ENCODE measurements at places on chromosomes 12 and 14. TPM values are rescaled to one million over a fixed set of nuclear protein-coding genes. Genes with fewer than 3 reads are reported as not detected.

- no peak overlapping the region for H3K4me3 ChIP-seq
- H3K27me3 ChIP-seq, result peaks cover 8% of the 10 kb centered on the region
- no peak overlapping the region for H3K27ac ChIP-seq
- H3K36me3 ChIP-seq, result no peaks in the 10 kb centered on the region
- DNase-seq, result no peak
Observed at GRCh38 chr14:75249251-75249957, 29.2 kb upstream of the FOS start.

DNA sequence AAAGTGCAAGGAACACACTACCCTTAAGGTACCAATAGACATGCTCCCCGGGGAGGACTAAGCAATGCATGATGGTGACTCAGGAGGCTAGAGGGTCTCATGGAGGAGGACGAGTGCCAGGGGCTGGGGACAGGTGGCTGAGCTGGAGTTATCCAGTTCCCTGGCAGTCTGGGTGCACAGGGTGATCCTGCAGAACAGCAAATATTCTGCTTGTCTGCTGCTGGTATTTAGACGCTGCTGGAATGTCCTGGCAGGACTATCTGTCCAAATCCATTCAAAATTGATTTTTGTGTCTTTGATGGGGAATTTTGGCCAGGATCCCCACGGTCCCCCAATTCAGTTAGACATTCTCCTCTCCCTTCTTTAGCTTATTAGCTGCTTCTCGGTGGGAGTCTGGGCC, 138.7 kb downstream of the C12orf75 start:
- no peaks in the 10 kb centered on the region for H3K36me3 ChIP-seq
- H3K27me3 ChIP-seq, result no peaks in the 10 kb centered on the region
- H3K27ac ChIP-seq, result peak overlapping the region; percentile 93
- H3K4me3 ChIP-seq, result no peak overlapping the region
- peaks cover 7% of the 10 kb centered on the region for H3K4me1 ChIP-seq

DNA sequence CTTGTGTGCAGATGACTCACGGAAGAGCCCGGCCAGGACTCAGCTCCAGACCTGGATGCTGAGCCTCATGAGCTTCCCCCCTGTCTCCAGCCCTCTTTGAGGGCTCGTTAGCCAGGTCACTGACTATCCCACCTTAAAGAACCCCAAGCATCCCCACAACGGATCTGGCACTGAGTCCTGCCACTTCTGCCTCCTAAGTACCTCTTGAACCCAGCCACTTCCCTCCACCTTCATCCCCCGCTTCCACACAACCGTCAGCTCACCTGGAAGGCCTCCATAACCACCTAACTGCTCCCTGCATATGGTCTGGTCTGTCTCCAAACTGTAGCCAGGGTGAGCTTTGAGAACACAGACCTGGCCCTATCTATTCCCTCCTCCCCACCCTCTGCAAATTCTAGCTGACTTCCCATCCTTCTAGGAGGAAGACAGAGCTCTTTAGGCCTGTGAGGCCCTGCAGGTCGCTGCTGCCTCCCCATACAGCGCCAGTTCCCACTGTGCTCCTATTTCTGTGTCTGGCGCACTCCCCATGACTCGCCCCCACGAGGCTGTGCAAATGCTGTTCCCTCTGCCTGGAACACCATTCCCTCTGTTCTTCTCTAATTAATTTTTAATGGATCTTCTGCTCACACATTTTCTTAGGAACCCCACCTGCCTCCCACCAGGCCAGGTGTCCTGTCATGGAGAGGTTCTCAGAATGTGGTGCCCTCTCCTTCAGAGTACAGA, 2.9 kb upstream of the HSP90AA1 start:
- H3K27ac ChIP-seq, result peak overlapping the region; percentile 84
- peaks cover 11% of the 10 kb centered on the region for H3K27me3 ChIP-seq
- peaks cover 35% of the 10 kb centered on the region for H3K4me1 ChIP-seq
- no peak for DNase-seq
- H3K4me3 ChIP-seq, result peak overlapping the region; percentile 54

Gene BAZ2A
- total RNA-seq, result 165 TPM

Measured in endothelial cell (in vitro differentiated cells).